ENCODE measurements at places on chromosomes 7 and 10.
A peak's percentile ranks its signal among the peaks of the same experiment; 100 is the strongest.

GRCh38 chr7:77544518-77544917 is 7.4 kb downstream of the PTPN12 start:
- no peak for DNase-seq

GRCh38 chr10:79189181-79189580 is 120.4 kb downstream of the ZMIZ1 start:
- DNase-seq, result no peak

DNA sequence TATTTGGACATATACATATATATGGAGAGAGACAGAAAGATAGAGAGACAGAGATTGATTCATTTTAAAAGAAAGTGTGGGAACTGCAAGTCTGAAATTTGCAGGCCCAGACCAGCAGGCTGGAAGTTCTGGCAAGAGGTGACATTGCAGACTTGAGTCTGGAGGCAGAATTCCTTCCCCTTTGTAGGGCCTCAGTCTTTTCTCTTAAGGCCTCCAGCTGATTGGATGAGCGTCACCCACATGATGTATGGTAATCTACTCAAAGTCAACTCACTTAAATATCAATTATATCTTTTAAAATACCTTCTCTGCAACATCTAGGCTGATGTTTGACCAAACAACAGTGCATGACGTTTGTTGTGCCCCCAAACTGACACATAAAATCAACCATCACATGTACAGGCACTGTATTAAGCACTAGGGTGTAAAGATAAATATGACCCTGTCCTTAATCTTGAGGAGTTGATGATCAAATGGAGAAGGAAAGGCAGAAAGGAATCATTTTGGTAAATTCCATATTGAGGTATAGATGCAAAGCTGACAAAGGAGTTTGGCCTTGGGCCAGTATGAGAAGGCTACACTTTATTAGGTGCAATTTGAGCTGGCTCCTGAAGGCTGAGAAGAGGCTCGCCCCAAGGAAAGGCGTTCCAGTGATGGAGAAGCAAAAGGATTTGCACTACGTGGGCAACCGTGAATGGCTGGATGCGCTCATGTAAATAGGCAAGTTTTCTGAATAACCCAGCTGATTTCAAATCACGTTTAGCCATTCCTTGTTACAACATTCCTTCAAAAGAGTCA is 52.6 kb downstream of the BPGM start:
- DNase-seq, result no peak

DNA sequence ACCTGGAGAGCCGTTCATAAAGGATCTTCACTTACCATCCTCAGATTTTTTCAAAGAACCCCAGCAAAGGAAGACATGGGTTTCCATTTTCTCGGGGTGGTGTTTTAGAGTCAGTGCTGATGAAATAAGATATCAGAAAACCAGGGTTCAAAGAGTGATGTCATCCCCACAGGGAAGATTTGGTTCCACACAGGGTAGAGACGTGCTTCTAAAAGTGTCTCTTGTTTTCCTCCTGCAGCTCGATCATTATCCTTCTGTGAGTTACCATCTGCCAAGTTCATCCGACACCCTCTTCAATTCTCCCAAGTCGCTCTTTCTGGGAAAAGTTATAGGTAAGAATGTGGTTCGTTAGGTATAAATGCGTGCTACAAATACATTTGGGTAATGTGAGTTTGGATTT is 323.8 kb upstream of the C7orf33 start:
- DNase-seq, result no peak

DNA sequence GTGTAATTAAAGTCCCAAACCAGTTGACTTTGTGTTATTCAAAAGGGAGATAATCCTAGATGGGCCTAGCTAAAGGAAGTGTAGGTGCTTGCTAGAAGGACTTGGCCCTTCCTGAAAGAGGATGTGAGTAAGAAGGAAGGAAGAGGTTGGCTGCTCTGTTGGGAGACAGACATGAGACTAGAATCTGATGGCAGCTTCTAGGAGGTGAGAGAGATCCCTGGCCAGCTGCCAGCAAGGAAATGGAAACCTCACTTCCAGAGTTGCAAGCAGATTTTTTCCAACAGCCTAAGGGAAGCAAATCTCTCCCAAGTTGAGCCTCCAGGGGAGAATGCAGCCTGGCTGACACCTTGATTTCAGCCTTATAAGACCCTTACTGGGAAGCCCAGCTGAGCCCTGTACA is 368.4 kb upstream of the ZMIZ1 start:
- DNase-seq, result no peak

DNA sequence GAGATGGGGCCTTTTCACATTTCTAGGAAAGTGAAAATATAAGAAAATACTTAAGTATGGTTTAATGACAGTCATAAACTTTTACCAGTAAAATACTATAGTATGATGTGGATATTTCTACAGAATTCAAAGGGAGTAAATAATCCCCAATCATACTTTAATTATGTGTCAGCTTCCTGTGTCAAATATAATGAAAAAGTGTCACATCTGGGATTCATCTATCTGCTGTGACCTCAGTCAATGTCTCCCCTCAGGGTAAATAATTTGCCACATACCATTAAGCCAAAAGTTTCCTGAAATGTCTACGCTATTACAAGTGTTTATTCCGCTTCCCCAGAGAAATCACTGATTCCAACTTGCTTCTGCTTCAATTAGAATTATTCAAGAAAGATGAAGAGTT is 110.5 kb downstream of the ITGA8 start:
- no peak for DNase-seq

DNA sequence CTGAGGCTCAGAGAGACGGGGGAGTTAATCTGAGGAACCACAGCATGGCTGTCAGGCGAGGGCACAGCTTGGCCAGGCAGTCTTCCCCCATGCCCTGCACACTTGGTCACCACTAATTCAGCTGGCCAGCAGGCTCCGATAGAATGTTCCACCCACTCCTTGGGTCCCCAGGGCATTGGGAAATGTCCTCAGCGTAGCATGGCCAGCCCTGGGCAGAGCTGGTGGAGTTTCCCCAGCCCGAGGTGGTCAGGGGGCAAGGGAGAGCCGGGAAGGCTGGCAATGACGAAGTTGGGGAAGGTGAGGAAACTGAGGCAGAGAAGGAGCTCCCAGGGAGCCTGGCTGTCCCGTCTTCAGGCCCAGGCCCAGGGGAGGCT is 12.1 kb upstream of the GRIFIN start:
- DNase-seq, result no peak

- no peak for DNase-seq
Observed at GRCh38 chr10:127827354-127828140, 65.2 kb downstream of the CLRN3 start.

- no peak for DNase-seq
Observed at GRCh38 chr7:831596-832166, 595 bp upstream of the SUN1 start.

GRCh38 chr10:68665841-68666240 is 55.2 kb upstream of the CCAR1 start:
- DNase-seq, result no peak

- no peak for DNase-seq
Observed at GRCh38 chr10:131850383-131850870, 50.4 kb upstream of the PPP2R2D start.

DNA sequence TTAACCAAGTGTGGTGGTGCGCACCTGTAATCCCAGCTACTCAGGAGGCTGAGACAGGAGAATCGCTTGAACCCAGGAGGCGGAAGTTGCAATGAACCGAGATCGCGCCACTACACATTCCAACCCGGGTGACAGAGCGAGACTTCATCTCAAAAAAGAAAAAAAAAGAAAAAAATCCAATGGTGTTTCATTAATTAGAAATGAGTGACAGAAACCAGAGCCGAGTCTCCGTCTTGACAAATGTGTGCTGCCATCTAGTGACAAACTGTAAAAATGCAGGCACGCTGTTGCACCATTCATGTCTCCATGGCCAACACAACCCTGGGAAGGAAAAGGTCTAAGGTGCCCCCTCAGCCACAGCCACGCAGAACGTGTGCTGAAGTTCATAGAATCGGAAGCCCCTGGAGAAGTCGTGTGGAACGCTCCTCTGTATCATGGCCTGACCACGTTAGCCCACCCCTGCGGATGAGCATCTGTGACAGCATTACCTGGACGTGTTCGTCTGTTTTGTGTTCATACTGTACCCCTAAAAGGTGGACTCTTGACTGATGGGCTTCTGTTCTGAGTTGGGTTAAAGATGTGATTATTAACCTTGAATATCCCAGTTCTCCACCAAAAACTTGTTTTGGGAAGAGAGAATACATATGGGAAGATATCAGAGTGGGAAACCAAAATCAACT is 94.9 kb downstream of the LYZL2 start:
- DNase-seq, result peak; percentile 76

DNA sequence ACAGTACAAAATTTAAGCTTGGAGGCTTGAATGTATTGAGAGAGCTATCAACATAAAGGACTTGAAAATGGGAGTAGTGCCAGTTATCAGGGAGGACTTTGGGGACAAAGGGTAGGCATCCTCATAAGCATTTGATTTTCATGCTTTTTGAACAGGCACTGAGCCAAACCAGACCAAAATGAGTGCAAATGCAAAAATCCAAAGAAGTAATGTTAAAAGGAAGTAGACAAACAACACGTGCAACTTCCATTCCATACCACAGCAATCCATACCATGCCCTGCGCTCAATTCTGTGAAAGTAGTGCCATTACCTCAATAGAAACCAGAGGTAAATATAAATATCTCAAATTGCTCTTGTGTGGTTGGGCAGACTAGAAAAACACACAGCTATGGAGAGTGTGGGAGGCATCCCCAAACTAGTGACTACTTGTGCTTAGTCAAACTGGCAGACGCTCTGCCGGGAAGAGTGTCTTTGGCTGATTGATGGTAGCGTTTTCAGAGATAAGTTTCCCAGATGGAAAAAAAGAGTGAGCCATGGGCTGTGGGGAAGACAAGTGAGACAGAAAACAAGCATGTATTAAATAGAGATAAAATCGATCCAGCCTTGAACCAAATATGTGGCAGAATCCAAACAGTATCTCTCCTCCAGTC is 161.5 kb downstream of the CREB5 start:
- no peak for DNase-seq

DNA sequence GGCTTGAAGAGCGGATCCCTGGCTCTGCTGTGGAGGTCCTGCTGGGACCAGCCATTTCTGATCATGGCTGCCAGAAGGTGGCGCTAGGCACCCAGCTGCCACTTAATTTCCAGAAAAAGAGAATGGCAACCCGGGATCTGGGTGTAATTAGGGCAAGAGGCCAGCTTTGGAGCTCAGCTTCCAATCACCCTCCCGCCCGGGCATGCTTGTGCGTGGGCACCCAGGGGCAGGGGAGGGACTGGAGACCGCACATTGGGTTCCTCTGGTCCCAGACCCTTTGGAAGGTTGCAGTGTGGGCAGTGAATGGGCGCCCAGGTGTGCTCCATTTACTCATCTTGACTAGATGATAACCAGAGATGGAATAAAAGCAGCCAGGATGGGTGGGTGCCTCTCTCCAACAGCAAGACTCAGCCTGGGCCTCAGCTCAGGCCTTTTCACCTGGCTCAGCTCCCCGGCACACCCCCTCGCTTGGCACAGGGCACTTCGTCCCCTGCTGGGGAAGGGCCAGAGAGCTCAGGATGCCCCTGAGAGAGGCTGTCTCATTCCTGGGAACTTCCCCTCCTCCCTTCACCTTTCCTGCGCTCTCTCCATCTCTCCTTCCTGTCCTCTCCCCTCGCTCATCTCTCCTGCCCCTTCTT is 14.7 kb downstream of the FAM241B start:
- DNase-seq, result peak; percentile 62

DNA sequence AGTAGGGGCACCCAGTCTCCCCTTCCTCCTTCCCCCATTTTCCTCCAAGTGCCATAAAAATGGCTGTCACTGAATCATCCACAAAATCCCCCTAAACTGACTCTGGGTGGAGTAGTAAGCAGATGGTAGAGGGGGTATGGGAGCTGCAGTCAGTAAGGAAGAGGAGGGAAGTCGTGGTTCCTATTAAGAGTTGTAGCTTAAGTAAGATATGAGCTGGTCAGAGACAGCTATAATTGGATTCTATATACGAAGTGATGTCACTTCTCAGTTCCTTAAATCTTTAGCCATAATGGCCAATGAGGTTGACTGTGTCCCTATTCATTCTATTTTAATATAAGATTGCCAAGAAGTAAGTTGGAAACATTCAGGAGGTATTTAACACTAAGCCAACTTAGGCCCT is 131.7 kb downstream of the SLC16A9 start:
- DNase-seq, result no peak

GRCh38 chr7:121774563-121774962 is 98.4 kb upstream of the PTPRZ1 start:
- no peak for DNase-seq

DNA sequence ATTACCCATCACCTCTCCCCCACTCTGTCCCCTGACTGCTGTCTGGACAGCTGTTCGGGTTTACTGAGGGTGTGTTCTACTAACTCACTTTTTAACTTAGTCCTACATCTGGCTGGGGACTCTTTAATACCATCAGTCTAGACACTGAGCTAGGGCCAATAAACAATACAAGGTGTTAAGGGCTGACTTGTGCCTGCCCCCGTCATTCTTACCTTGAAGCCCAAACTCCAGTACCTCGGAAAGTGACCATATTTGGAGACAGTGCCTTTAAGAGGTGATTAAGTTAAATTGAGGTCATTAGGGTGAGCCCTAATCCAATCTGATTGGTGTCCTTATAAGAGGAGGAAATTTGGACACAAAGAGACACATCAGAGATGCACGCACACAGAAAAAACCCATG is 35.7 kb downstream of the STEAP1B start:
- no peak for DNase-seq

DNA sequence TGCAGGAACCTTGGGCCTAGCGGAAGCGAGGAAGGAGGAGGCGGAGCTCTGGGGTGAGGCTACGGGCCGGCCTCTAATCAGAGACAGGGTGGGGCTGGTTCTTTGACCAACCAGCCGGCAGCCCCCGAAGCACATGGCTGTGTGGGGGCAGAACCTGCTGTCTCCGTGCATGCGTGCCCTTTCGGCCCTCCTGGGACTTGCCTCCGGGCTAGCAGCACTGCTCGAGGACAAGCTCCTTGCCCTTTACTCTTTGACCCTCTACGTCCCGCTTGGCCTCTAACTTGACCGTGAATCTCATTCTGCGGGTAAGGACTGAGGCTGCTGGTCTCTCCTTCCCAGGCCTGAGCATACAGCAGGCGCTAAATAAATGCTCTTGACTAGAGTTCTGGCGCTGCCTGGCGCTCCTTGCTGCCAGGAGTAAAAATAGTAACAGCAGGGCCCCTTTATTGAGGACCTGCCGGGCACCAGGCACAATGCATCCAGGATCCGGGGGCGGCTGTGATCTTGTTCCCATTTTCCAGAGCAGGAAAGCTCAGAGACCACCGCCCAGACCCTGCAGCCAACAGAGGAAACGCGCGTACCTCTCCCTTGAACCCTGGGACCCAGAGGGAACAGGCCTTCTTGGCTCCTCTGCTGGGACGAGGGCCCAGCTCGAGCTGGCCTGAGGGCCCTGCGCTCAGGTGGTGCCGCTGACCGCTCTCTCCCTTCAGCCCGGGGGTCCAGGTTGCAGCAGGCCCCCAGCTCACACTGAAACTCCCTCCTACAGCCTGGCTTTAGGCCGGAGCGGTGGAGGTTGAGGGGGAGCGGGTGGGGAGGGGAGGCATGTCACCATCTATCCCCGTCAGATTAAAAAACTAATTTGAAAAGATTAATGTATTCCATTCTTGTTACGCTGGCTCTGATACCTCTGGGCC is 2.7 kb upstream of the COMTD1 start:
- DNase-seq, result no peak

All from midbrain (tissue), 1 donor.